Ecto neural progenitor cell (in vitro differentiated cells): ENCODE measurements at places on chromosomes 7 and 10.

DNA sequence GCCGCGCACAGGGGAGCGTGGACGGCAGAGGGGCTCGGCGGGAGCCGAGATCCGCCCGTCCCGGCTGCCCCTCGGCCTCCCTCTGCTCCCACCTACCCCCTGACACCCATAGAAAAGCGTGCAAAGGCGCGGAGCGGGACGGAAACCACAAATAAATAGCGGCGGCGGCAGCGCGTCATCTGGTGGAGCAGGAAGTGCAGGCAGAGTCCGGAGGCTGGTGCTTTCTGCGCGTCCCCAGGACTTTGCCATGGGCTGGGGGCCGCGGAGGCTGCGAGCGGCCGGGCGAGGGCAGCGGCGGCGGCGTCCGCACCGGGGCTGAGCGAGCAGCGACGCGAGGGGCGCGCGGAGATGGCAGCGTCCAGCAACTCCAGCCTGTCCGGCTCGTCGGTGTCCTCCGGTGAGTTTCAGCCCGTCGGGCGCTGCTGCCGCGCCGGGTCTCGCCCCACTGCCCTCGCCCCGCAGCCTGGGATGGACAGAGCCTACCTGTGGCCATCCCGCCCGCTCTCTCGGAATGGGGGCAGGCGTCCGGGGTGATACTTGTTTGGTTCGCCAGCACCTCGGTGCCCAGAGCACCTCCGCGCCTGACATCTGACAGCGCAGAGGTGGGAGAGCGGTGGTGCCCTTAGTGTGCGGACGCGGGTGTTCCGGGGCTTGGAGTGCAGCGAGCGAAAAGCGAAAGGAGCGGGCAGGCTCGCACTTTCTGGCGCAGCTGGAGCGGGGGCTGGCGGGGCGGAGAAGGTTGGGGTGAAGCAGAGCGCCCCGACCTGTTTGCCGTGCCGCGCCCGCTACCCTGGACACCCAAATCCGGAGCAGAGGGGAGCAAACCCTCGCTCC is at the start of gene CHN2:
Gene CHN2 (plus strand): TSS at position 182 of the 834 bp plus-strand sequence.
- peak; percentile 77 for DNase-seq

- no peak for DNase-seq
Measured at GRCh38 chr10:129531969-129532660, 65.1 kb downstream of the MGMT start.

GRCh38 chr10:23419655-23420329 is 19.1 kb upstream of the OTUD1 start:
- DNase-seq: no peak

DNA sequence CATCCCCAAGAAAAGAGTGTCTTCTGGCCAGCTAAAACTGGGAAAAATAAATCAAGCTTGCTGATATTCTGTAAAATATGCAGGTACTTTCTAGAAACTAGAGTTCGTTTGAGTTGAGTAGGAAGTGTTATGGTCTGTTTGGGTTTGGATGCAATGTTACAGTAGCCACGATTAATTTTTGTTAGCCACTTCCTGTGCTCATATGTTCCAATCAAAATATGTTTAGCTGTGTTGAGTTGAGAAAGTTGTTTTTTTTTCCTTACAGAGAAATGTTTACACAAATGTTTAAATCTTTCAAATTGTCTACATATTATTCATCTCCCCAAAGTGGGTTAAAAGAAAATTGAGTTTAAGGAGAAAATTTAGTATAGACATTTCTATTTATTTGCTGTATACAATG is 11.3 kb upstream of the LAMB1 start:
- no peak for DNase-seq

DNA sequence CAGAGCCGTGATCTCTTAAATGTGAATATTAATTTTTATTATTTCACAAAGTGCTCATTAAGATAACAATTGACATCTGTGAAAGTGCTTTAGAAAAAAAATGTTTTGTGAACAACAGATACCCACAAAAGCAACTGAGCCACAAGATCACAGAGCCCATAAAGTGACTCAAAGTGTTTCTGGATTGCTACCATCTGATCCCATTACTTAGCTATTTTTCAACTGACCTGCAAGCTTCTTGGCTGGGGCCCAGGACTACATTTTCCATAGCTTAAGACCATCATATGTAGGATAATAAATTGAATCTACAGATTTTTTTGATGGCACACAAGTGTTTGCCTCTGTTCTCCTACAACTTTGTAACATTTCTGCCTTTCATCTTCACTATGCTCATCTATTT is 674.4 kb downstream of the PHTF2 start:
- DNase-seq: no peak

- peak; percentile 29 for DNase-seq
Measured at GRCh38 chr7:101555921-101556275, 73.2 kb downstream of the MYL10 start.

DNA sequence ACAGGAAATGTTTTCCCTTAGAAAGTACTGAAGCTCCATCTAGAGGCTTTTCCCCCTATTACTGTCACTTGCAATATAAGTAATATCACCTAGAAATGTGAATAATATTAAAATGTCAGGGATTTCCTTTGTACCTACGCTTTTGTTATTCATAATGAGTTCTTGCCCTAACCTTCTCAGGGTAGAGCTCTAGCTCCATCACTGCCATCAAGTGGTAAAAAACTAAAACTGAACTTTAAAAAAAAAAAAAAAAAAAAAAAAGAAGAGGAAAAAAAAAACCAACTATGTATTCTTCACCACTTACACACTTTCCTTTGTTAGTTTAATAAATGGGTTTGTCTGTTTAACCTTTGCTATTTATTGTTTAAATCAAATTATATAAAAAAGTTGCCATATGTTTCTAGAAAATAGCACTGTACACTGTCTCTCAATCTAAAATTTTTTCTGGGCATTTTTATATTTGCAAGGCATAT is 49.9 kb downstream of the DNAJC1 start:
- no peak for DNase-seq

DNA sequence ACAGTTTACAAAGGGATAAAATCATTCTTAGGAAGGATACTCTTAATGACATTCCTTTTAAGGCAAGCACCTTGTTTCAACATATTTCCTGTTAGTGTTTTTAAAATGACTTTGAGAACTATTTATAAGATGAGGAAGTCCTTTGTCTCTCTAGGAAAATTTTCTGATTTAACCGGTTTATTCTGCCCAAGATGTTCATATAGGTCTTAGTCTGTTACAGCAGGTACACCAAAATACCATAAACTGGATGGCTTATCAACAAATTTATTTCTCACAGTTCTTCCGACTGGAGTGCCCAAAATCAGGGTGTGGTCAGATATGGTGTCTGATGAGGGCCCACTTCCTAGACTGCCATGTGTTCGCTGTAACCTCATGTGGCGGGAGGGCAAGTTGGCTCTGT is 77.9 kb downstream of the GSAP start:
- DNase-seq: no peak

DNA sequence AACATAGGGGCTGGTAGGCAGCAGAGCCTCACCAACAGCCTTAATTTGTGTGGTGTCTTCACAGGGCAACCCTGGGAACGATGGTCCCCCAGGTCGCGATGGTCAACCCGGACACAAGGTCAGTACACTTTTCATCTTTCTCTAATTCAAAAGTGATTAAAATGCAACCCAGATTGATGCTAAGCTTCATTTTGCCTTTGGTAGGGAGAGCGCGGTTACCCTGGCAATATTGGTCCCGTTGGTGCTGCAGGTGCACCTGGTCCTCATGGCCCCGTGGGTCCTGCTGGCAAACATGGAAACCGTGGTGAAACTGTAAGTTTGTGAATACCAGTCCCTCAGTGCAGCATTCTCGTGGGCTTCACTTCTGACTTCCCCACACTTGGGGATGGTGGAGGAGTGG is 30.9 kb downstream of the COL1A2 start:
- DNase-seq: no peak

GRCh38 chr7:158110661-158111048 is 477.0 kb downstream of the PTPRN2 start:
- no peak for DNase-seq
